ENCODE measurements at places on chromosomes 11 and 22. TPM values are rescaled to one million over a fixed set of nuclear protein-coding genes. Genes with fewer than 3 reads are reported as not detected.

The KCTD14 gene
- 0.23 TPM for total RNA-seq

The PHOX2A gene
- not detected for total RNA-seq

DNA sequence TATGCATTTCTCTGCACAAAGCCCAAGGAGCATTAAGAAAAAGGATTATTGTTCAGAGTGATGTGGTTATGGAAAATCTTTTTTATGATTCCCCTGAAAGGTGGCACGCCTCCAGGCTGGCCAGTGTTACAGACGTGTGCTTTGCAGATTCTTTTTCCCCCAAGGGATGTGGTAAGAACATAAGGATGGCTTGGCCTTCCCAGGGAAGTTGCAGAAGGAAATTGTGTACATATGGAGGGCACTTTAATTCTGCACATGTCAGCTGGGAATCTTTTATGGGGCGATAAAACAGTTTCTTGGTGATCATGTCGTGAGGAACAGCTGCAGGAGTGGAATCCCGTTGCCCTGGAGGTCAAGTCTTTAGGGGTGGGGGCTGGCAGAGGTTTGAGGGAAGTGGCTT is 9.7 kb downstream of the SMARCB1 start:
- no peak for DNase-seq

- DNase-seq: no peak
Measured at GRCh38 chr22:28250036-28250695, 331.1 kb upstream of the PITPNB start.

DNA sequence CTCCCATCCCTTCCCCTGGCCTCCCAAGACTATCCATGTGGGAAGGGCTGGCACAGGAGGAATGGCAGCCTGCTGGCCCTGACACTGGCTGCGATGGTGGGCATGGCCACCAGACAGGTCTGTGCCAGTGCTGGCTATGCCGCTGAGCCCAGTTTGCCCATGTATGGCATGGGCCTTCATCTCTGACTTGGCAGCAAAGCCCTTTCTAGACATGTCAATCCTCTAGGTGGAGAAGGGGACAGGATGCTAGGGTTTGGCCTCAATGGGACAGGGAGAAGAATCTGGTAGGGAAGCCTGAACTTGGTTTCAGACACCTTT is 8.8 kb downstream of the ZP1 start:
- DNase-seq: no peak

DNA sequence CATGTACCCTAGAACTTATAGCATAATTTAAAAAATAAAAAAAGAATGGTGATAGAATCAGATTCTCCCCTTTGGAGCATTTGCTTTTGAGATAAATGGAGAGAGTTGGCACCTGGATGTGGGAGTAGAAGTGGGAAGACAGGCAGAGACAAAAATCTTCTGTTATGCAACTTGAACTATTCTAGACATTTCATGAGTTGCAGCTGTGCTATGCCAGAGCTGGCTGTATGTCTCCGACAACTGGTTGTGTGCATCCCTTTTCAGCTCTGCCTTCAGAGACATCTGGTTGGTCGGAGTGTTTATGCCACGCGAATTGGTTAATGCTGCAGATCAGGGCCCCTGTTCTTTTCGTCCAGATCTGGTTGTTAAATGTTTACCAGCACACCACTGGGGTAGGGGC is 161.3 kb downstream of the JRKL start:
- DNase-seq: no peak

All from activated CD8-positive, alpha-beta memory T cell treated with anti-CD3 and anti-CD28 coated beads, Interleukin-2, amount 10 ng/mL, durations not matched to agents 7 days and 5 days (primary cell).